B cell (primary cell): ENCODE measurements at places on chromosomes 3 and 15. TPM values are rescaled to one million over a fixed set of nuclear protein-coding genes. Genes with fewer than 3 reads are reported as not detected.

COL8A1 gene
- 0.12 and 0.32 TPM in 2 replicates for total RNA-seq

GOLGA6B gene
- total RNA-seq = not detected in 2 replicates

PGBD4 gene
- total RNA-seq = 5.2 and 5.6 TPM in 2 replicates

DNA sequence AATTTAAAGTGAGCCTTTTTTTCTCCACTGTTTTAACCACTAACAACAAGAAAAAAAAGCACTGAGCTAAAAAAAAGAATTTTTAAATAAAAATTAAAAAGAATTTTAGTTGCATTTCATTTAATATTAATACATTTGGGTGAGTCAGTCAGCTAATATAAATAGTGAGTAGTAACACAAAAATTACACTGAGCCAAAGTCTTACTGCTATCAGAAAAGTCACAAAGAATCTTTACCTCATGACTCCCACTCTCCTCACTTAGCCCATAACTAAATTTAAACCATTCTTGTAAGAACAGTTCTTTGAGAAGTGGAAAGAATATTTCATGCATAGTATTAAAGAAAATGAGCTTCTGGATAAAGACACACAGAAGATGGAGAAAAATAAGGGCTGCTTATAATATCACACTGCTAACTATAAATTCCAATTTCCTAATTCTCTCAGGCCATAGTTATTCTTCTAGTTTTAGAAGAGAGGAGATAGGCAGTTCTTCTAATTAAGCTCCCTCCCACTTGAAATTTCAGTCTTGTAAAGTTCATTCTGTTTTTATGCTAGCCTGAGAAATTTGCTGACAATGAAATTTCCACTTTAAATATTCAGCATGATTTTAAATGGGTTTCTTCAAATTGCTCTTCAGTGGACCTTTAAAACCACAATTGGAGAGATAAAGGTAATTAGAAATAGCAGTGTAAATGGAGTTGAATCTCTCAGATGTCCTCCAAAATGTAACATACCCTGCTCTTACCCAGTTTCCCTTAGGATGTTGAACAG, 17.6 kb downstream of the SHQ1 start:
- no peak for DNase-seq
- H3K27me3 ChIP-seq = no peaks in the 10 kb centered on the region
- no peaks in the 10 kb centered on the region for H3K36me3 ChIP-seq
- H3K4me3 ChIP-seq = no peak overlapping the region

GRCh38 chr15:39622660-39623516, 42.0 kb downstream of the THBS1 start:
- H3K4me3 ChIP-seq = no peak overlapping the region
- H3K36me3 ChIP-seq = no peaks in the 10 kb centered on the region
- no peaks in the 10 kb centered on the region for H3K4me1 ChIP-seq
- no peak for DNase-seq

- no peak overlapping the region for H3K4me3 ChIP-seq
- H3K4me1 ChIP-seq = peaks cover 31% of the 10 kb centered on the region
- H3K36me3 ChIP-seq = peaks cover 1% of the 10 kb centered on the region
- DNase-seq = no peak
Measured at GRCh38 chr3:58496206-58496857, 4.4 kb downstream of the KCTD6 start.

CAMP gene
- not detected in 2 replicates for total RNA-seq

LRRC31 gene
- not detected in 2 replicates for total RNA-seq

SCAANT1 gene
- 1.7 TPM in 1 of 2 replicates, not detected in the other for total RNA-seq

GRCh38 chr15:93042691-93043378, 46.2 kb downstream of the RGMA start:
- no peak overlapping the region for H3K27ac ChIP-seq
- H3K4me3 ChIP-seq = no peak overlapping the region
- peaks cover 6% of the 10 kb centered on the region for H3K4me1 ChIP-seq
- no peaks in the 10 kb centered on the region for H3K36me3 ChIP-seq

GRCh38 chr3:197218210-197218609, 80.2 kb downstream of the DLG1 start:
- no peak for DNase-seq
- no peaks in the 10 kb centered on the region for H3K4me1 ChIP-seq

EAF2 gene
- 31.1 and 35.0 TPM in 2 replicates for total RNA-seq

DNA sequence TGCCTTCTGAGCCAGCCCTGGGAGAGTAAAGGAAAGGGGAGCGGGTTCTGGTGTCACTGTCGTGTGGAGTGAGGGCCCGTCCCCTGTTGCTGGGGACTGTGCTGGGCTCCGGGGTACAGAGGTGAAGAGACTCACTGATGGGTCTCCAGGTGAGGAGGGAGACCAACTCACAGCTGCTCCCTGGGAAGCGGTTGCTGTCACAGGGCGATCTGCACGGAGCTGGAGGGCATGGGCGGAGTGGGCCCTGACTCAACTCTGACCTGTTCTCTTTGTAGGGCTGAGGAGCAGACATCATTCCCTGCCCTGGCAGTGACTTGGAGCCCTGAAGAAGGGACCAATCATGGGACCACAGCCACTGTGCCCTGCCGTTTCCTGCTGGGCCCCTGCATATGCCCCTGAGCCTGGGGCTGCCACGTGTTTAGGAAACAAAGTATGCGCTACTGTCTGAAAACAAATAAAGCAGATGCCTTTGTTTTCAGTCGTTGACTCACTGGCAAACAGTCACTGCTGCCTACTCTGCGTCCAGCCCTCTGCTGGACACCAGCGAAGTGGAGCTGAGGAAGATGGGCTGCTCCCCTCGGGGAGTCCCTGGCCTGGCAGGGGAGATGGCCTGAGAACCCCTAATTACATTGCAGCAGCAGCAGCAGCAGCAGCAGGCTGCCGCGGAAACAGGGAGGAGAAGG, 22.9 kb upstream of the PLXNA1 start:
- H3K36me3 ChIP-seq = no peaks in the 10 kb centered on the region
- DNase-seq = no peak
- no peaks in the 10 kb centered on the region for H3K27me3 ChIP-seq

C3orf33 gene
- total RNA-seq = 1.7 and 1.8 TPM in 2 replicates

GRCh38 chr3:105347625-105348302, 18.9 kb upstream of the ALCAM start:
- peaks cover 7% of the 10 kb centered on the region for H3K4me1 ChIP-seq
- peak; percentile 37 for DNase-seq
- no peak overlapping the region for H3K27ac ChIP-seq
- no peak overlapping the region for H3K4me3 ChIP-seq

DNA sequence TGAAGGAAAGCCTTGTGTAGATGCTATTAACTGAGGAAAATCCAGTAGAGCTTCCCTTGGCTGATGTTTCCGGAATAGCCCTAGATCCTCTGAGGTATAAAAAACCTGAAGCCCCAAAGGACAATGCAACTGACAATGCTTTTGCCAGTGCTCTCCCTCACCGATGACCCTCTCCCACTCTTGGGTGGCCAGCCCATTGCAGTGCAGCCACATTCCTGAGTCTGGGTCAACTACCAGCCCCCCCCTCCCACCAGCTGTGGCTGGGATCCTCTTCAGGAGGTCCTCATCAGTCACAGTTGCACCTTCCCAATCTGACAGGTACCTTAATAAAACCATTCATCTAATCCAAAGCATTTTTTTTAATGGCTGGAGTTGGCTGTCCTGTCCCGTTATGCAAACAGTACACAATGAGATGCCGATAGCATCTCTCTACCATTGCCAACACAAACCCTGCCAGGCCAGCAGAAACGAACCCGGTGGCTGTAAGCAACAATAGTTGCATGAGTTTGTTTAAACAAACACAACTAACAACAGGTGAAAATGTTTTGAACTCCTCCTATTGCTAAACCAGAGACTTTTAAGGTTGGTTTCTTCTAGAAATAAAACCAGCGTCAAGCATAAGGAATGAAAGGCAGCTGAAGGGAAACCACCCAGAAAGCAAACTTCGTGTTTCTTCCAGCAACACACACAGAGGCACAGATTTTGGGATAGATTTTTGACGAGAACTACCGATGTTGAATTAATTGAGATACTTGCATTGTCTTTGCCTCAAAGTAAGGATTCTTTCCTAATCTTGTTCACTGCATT, 128.3 kb upstream of the ARHGEF3 start:
- H3K4me1 ChIP-seq = no peaks in the 10 kb centered on the region
- DNase-seq = no peak
- H3K36me3 ChIP-seq = no peaks in the 10 kb centered on the region
- no peak overlapping the region for H3K27ac ChIP-seq

- H3K4me3 ChIP-seq = no peak overlapping the region
- H3K27ac ChIP-seq = no peak overlapping the region
- no peaks in the 10 kb centered on the region for H3K27me3 ChIP-seq
- H3K4me1 ChIP-seq = no peaks in the 10 kb centered on the region
- H3K36me3 ChIP-seq = no peaks in the 10 kb centered on the region
- DNase-seq = no peak
Measured at GRCh38 chr3:153210146-153210545, 48.1 kb downstream of the RAP2B start.

GOLGA8Q gene
- total RNA-seq = 2.3 and 2.5 TPM in 2 replicates

DNA sequence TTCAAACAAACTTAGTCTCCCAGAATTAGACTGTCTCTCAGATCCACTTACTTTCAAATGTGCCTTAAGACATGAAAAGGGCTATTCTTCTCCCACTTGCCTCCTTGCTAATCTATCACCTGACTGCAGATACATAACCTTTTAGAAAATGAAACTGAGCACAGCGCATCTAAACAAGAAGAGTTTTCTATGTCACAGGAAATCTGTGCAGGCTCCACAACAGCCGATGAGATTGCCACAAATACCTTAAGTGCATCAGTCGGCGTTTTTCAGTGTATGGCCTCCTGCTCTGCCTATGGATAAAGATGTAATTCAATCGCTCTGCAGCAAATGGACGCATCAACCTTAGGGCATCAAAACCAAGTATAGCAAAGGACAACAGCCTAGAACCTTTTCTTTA, 544.2 kb downstream of the FOXP1 start:
- DNase-seq = no peak
- peaks cover 93% of the 10 kb centered on the region for H3K36me3 ChIP-seq
- no peaks in the 10 kb centered on the region for H3K27me3 ChIP-seq
- H3K4me1 ChIP-seq = peaks cover 25% of the 10 kb centered on the region
- no peak overlapping the region for H3K4me3 ChIP-seq

- H3K4me1 ChIP-seq = no peaks in the 10 kb centered on the region
- no peak for DNase-seq
- H3K36me3 ChIP-seq = no peaks in the 10 kb centered on the region
- no peak overlapping the region for H3K4me3 ChIP-seq
Measured at GRCh38 chr15:39320886-39321285, 260.0 kb upstream of the THBS1 start.

DNA sequence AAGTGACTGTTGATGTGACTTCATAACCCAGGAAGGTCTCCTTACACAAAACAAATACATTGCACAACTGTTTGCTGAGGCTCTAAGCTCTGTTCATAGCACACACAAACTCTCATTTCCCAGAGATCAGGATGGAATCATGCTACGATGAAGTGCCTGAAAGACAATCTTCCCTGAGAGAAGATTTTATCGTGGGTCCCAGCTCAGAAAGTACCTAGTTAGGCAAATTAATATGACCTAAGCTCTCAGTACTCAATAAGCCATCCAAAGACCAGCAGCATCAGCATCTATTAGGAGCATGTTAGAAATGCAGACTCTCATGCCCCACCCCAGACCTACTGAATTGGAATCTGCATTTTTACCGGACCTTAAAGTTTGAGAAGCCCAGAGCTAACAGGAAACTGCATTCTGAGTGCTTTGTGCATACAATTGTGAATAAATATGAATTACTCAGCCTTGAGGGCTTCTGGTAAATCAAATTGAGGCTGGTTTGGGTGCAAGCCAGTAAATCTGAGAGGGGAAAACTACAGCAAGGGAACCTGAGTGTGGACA, 161.5 kb upstream of the C2CD4B start:
- H3K36me3 ChIP-seq = no peaks in the 10 kb centered on the region
- H3K27ac ChIP-seq = no peak overlapping the region
- H3K4me3 ChIP-seq = no peak overlapping the region

DNA sequence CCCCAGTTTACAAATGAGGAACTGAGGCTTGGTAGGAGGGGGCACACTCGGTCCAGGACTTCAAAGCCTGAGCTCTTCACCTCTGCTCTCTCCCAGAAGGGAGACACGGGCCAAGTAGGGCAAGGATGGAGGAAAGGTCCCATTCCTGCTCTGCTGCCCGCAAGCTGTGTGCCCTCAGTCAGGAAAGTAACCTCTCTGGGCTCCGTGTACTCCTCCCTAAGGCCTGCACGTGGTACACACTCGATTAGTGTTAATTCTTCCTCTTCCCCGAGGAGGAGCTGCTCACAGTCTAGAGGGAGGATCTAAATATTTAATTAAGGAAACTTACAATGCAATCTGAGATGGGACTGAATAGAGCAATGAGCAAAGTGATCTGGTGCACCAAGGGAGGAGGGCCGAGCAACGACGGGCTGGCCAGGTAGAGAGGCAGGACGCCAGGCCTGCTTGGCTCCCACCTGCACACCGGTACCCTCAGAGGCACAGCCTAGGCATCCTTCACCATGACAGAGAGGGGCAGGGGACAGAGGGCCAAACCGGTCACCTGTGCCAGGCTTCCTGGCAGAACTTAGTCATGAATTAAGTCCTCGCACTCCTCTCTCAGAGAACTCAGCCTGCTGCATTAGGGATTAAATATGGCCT, 47.2 kb upstream of the IQSEC1 start:
- H3K27ac ChIP-seq = no peak overlapping the region
- no peaks in the 10 kb centered on the region for H3K36me3 ChIP-seq
- DNase-seq = no peak
- H3K4me1 ChIP-seq = peaks cover 11% of the 10 kb centered on the region
- no peaks in the 10 kb centered on the region for H3K27me3 ChIP-seq

C3orf20 gene
- total RNA-seq = 0.27 and 0.34 TPM in 2 replicates

DNA sequence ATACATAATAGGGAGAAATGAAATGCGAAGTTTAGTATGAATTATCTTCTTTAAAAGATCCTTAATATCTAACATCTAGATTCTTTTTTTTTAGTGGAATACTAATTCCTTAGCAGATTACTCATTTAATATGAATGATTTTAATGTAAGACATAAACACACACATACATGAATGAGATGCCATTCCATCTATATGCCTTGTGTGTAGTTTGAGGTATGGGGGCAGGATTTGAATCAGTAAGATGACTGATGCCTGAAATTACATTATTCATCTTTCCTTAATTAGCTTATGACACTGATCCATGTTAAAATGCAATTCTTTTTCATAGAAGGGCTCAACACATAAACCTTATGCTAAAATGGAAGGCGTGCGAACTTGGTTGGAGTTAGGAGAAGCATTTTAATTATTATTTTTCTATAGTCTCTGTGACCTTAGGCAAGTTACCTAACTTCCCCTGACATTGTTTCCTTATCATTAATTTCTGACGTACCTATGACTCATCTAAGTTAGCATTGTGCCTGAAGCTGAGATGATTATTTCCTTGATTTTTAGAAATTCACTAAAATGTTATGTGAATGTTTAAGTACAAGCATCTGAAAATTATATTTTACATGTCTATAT, 10.8 kb upstream of the BNIP2 start:
- no peak overlapping the region for H3K4me3 ChIP-seq
- H3K27me3 ChIP-seq = no peaks in the 10 kb centered on the region
- DNase-seq = no peak
- no peaks in the 10 kb centered on the region for H3K36me3 ChIP-seq
- H3K4me1 ChIP-seq = no peaks in the 10 kb centered on the region
